ENCODE measurements at places on chromosomes 11 and 22. TPM values are rescaled to one million over a fixed set of nuclear protein-coding genes. Genes with fewer than 3 reads are reported as not detected.
A peak's percentile ranks its signal among the peaks of the same experiment; 100 is the strongest.

DNA sequence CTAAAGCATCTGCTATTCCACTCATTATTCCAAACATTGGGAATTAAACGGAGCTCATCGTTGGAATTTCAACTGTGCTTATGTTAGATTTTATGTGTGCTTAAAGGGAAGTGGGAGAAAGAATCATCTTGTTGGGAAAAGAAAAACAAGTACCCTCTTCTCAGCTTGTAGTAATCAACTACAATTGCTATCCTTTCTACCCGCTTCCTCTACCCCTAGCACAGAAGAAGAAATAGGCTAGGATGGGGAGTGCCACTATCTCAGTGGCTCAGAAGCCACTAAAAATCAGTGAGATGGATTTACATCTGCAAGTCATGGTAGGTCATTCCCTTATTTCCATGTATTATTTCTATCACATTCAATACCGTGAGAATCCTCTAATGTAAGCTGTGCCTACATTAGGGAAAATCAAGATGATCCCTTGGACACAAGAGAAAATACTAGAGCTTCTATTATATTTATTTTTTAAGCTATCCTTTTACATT is 97.9 kb upstream of the CD44 start:
- H3K27me3 ChIP-seq = no peaks in the 10 kb centered on the region
- no peaks in the 10 kb centered on the region for H3K4me1 ChIP-seq
- H3K4me3 ChIP-seq = no peak overlapping the region
- DNase-seq = no peak

The DDX25 gene
- total RNA-seq = not detected

The KCNQ1 gene
- 25.1 TPM for total RNA-seq

DNA sequence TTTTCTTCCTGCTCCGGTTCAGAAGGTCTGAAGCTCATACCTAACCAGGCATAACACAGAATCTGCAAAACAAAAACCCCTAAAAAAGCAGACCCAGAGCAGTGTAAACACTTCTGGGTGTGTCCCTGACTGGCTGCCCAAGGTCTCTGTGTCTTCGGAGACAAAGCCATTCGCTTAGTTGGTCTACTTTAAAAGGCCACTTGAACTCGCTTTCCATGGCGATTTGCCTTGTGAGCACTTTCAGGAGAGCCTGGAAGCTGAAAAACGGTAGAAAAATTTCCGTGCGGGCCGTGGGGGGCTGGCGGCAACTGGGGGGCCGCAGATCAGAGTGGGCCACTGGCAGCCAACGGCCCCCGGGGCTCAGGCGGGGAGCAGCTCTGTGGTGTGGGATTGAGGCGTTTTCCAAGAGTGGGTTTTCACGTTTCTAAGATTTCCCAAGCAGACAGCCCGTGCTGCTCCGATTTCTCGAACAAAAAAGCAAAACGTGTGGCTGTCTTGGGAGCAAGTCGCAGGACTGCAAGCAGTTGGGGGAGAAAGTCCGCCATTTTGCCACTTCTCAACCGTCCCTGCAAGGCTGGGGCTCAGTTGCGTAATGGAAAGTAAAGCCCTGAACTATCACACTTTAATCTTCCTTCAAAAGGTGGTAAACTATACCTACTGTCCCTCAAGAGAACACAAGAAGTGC is 661 bp upstream of the MALAT1 start:
- H3K27ac ChIP-seq = peak overlapping the region; percentile 100
- H3K4me1 ChIP-seq = peaks cover 40% of the 10 kb centered on the region
- no peaks in the 10 kb centered on the region for H3K27me3 ChIP-seq
- H3K4me3 ChIP-seq = peak overlapping the region; percentile 79
- DNase-seq = peak; percentile 68
- H3K36me3 ChIP-seq = peaks cover 30% of the 10 kb centered on the region

DNA sequence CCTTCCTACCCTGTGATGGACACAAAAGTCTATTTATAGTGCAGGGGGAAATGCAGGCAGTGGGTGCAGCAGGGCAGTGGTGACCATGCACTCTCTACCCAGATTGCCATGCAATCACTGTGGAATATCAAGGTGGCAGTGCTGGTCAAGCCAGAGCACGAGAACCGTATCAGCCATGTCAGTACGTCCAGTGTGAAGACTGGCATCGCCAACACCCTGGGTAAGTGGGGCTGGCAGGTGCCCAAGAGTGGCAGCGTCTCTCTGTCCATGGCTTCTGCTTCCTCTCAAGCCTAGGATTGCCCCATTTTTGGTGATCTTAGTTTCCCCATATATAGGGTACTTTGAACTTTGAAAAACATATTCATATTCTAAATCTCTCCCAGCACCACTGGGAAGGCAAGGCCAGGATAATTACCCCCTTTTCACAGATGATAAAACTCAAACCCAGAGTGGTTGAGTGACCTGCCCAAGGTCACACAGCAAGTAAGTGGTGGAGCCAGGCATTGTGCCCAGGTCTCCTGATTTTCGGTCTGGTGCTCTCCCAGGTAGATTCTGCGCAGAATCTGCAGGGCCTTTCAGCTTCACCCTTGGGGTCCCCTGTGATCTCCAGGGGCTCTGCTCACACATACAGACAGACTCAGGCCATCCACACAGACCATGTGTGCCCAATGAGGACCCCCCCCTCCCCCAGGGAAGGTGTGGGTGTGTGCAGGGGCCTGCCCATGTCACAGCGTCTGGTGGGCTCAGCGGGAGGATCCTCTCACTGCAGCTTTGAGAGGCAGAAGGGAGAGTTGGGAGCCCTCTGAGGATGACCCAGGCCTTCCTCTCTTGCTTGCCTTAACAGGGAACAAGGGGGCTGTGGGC is 7.1 kb downstream of the INPPL1 start:
- H3K4me1 ChIP-seq = no peaks in the 10 kb centered on the region
- DNase-seq = no peak
- peaks cover 91% of the 10 kb centered on the region for H3K36me3 ChIP-seq

- no peaks in the 10 kb centered on the region for H3K27me3 ChIP-seq
- DNase-seq = peak; percentile 70
- no peaks in the 10 kb centered on the region for H3K4me1 ChIP-seq
- H3K27ac ChIP-seq = no peak overlapping the region
Measured at GRCh38 chr11:79413268-79413667, 27.6 kb downstream of the TENM4 start.

The WBP2NL gene
- total RNA-seq = not detected

GRCh38 chr22:40212121-40212520 is 34.4 kb downstream of the TNRC6B start:
- peaks cover 75% of the 10 kb centered on the region for H3K4me1 ChIP-seq
- H3K27me3 ChIP-seq = no peaks in the 10 kb centered on the region
- H3K27ac ChIP-seq = no peak overlapping the region
- H3K4me3 ChIP-seq = no peak overlapping the region
- H3K36me3 ChIP-seq = no peaks in the 10 kb centered on the region

The RBMXL2 gene
- total RNA-seq = not detected

The OR51B4 gene
- not detected for total RNA-seq

The MYOD1 gene
- total RNA-seq = not detected

DNA sequence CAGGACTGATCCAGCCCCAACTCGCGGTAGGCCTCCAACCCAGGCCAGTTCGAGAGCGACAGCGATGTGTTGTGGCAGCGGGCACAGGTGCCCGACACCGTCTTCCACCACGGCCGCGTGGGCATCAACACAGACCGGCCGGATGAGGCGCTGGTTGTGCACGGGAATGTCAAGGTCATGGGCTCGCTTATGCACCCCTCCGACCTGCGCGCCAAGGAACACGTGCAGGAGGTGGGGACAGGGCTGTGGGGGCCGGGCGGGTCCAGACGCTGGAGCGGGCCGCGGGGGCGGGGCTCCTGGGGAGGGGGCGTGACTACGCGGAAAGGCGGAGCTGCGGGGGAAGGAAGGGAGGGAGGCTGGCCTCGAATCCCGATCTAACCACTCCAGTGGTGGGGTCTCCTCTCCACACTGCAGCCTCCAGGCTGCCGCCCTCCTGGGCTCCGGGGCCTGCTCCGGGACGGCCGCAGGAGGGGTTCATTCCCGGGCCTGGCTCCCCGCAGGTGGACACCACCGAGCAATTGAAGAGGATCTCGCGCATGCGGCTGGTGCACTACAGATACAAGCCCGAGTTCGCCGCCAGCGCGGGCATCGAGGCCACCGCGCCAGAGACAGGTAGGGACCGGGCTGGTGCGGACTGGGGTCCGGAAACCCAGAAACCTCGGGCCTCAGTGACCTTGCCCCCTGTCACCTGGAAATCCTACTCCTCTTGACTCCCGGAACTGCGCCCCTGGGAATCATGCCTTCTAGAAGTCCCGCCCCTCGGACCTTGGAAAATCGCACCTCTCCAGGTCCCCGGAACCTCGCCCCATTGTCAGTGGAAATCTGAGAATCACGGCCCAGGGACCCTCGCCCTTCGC is 14.9 kb downstream of the TMEM258 start:
- H3K4me3 ChIP-seq = no peak overlapping the region
- no peak overlapping the region for H3K27ac ChIP-seq
- H3K4me1 ChIP-seq = no peaks in the 10 kb centered on the region
- no peaks in the 10 kb centered on the region for H3K36me3 ChIP-seq
- no peaks in the 10 kb centered on the region for H3K27me3 ChIP-seq

The SF1 gene
- 196 TPM for total RNA-seq

GRCh38 chr11:60918939-60919265 is 4.9 kb downstream of the TMEM109 start:
- no peak for DNase-seq
- no peak overlapping the region for H3K27ac ChIP-seq
- H3K4me1 ChIP-seq = peaks cover 57% of the 10 kb centered on the region
- no peaks in the 10 kb centered on the region for H3K27me3 ChIP-seq

The FGF3 gene
- total RNA-seq = not detected

GRCh38 chr11:113147249-113147648 is 167.1 kb upstream of the TTC12 start:
- H3K27me3 ChIP-seq = no peaks in the 10 kb centered on the region
- no peak for DNase-seq
- no peaks in the 10 kb centered on the region for H3K36me3 ChIP-seq
- no peak overlapping the region for H3K4me3 ChIP-seq

DNA sequence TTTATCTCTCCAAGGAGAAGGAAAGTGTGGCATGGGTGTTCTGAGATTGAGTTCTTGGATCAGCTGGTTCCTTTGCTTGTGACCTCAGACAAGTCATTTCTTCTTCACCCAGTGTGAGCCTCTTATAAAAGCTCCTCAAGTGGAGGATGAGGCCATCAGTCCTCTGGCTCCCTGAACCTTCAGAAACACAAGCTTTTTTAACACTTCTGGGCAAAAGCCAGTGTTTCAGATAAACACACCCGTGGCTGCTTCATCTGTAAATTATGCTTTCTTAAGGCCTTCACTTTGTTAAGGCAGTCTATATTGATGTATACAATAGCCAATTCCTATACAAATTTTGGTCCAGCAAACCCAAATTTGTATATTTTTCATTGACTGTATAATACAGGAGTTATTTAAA is 179.9 kb downstream of the DBX1 start:
- peaks cover 6% of the 10 kb centered on the region for H3K36me3 ChIP-seq
- H3K27me3 ChIP-seq = no peaks in the 10 kb centered on the region
- H3K4me3 ChIP-seq = no peak overlapping the region
- no peaks in the 10 kb centered on the region for H3K4me1 ChIP-seq
- H3K27ac ChIP-seq = peak overlapping the region; percentile 65

- H3K27ac ChIP-seq = no peak overlapping the region
- DNase-seq = no peak
- H3K36me3 ChIP-seq = no peaks in the 10 kb centered on the region
- no peaks in the 10 kb centered on the region for H3K4me1 ChIP-seq
- no peaks in the 10 kb centered on the region for H3K27me3 ChIP-seq
- no peak overlapping the region for H3K4me3 ChIP-seq
Measured at GRCh38 chr11:110675548-110675947, 36.7 kb downstream of the ARHGAP20 start.

Measured in right atrium auricular region (tissue), 2 donors.